ENCODE measurements at places on chromosomes 11 and 22. TPM values are rescaled to one million over a fixed set of nuclear protein-coding genes. Genes with fewer than 3 reads are reported as not detected.

DNA sequence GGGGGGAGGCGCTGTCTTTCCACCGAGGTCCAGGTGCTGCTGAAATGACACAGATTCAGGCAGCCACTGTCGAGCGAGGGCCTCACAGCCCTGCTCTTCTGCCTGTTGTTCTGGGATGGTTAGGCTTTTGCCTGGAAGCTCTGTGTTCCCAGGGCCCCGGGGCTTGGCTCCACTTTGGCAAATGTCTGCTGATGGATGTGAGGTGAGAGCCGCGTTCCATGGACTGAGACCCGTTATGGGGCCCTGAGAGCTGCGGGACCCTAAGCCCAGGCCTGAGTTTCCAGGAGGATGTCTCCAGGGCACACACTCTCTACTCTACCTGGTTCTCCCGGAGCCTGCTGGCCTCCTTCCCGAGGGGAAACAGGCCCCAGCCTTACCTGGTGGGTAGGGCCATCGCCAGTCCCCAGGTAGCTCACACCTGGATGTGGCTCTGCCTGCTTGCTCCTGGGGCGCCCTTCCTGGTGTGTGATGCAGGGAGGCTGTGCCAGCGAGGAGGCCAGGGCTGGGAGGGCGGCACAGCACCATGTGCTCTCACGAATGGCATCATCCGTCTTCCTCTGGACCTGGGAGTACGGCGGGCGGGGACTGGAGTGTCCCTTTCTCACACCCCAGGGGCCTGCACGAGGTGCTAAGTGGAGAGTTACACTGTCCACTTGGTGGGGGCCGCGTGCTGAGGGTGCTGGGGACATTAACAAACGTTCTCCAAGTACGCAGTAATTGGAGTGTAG is 435.5 kb downstream of the TBC1D22A start:
- H3K27me3 ChIP-seq: peaks cover 7% of the 10 kb centered on the region
- no peak for DNase-seq
- H3K4me3 ChIP-seq: no peak overlapping the region
- no peaks in the 10 kb centered on the region for H3K4me1 ChIP-seq

- no peak overlapping the region for H3K4me3 ChIP-seq
- no peaks in the 10 kb centered on the region for H3K4me1 ChIP-seq
- H3K36me3 ChIP-seq: peaks cover 4% of the 10 kb centered on the region
- DNase-seq: no peak
Measured at GRCh38 chr11:130214861-130215530, 55.4 kb downstream of the ST14 start.

Gene SUSD2
- 1.00 TPM for total RNA-seq

GRCh38 chr11:75503531-75504099 is 22.1 kb downstream of the GDPD5 start:
- no peak for DNase-seq
- H3K4me3 ChIP-seq: no peak overlapping the region
- no peaks in the 10 kb centered on the region for H3K27me3 ChIP-seq
- no peak overlapping the region for H3K27ac ChIP-seq

GRCh38 chr11:8683115-8683807 is 669 bp downstream of the RPL27A start:
- H3K36me3 ChIP-seq: peaks cover 36% of the 10 kb centered on the region
- H3K27me3 ChIP-seq: no peaks in the 10 kb centered on the region
- no peak for DNase-seq
- H3K27ac ChIP-seq: peak overlapping the region; percentile 98
- H3K4me1 ChIP-seq: peaks cover 62% of the 10 kb centered on the region

DNA sequence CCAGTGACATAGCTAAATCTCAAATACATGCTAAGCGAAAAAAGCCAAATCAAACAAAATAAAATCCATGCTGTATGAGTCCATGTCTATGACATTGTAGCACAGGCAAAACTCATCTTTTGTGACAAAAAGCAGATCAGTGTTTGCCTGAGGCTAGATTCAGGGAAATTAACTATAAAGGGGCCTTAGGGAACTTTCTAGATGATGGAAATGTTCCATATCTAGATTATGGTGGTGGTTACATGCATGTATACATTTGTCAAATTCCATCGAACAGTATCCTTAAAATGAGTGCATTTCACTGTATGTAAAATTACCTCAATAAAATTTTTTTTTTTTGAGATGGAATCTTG is 14.9 kb downstream of the CD5 start:
- H3K36me3 ChIP-seq: no peaks in the 10 kb centered on the region
- H3K27ac ChIP-seq: no peak overlapping the region
- H3K4me1 ChIP-seq: no peaks in the 10 kb centered on the region
- DNase-seq: no peak
- peaks cover 2% of the 10 kb centered on the region for H3K27me3 ChIP-seq
- no peak overlapping the region for H3K4me3 ChIP-seq

- H3K27ac ChIP-seq: no peak overlapping the region
- peaks cover 59% of the 10 kb centered on the region for H3K27me3 ChIP-seq
- no peaks in the 10 kb centered on the region for H3K4me1 ChIP-seq
- H3K36me3 ChIP-seq: peaks cover 4% of the 10 kb centered on the region
- no peak for DNase-seq
Measured at GRCh38 chr11:2272946-2273280, 2.5 kb upstream of the ASCL2 start.

DNA sequence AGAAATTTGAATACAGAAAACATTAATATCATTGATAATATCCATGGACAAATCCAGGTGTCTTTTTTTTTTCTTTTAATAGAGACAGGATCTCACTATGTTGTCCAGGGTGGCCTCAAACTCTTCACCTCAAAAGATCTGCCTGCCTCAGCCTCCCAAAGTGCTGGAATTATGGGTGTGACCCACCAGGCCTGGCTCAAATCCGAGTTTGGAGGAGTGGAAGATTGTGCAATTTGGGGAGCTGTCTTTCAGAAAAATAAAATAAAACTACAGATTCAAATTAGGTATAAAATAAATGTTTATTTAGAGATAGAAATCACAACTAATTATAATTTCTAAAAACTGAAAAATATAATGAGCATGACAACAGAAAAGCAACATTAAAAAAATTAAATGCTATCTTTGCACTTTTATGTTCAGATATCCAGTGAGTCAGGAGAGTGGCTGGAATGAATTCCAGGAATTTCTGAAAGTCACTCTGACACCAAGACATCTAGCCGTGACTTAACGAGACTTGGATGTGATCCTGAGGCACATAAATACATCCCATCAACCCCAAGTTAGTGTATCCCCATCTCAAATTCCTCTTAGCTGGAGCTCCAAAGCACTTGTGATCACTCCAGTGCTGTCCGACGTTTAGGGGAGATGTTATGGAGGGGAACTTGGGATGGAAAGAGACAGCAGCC is 128.6 kb upstream of the THY1 start:
- H3K36me3 ChIP-seq: peaks cover 4% of the 10 kb centered on the region
- no peak overlapping the region for H3K4me3 ChIP-seq
- H3K4me1 ChIP-seq: no peaks in the 10 kb centered on the region
- no peak for DNase-seq
- H3K27me3 ChIP-seq: peaks cover 5% of the 10 kb centered on the region
- no peak overlapping the region for H3K27ac ChIP-seq

Gene OR52E8
- total RNA-seq: not detected

DNA sequence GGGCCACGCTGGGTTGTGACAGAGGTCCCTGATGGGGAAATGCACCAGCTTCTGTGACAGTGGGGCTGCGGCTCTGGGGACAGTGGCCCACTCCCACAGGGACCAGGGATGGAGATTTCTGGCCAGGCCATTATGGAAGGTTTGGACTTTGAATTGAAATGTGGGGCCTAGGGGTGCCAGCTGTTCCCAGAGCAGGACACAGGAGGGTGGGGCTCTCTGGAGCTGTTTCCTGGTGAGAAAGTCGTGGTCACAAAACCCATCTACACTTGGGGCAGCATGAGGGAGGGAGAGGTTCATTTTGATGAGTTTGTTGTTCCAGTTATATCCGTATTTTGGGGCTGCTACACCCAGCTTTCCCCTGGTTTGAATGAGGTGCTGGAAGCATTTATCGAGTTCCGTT is 52.2 kb downstream of the LRP5 start:
- H3K4me3 ChIP-seq: no peak overlapping the region
- H3K36me3 ChIP-seq: peaks cover 26% of the 10 kb centered on the region
- H3K4me1 ChIP-seq: peaks cover 29% of the 10 kb centered on the region
- no peaks in the 10 kb centered on the region for H3K27me3 ChIP-seq
- H3K27ac ChIP-seq: no peak overlapping the region
- DNase-seq: no peak

Gene SERGEF
- 36.6 TPM for total RNA-seq

Gene LINC01488
- total RNA-seq: not detected

- H3K27ac ChIP-seq: no peak overlapping the region
- no peaks in the 10 kb centered on the region for H3K4me1 ChIP-seq
Measured at GRCh38 chr11:81005595-81005994, 1564.8 kb upstream of the TENM4 start.

Gene ARHGAP8
- 0.51 TPM for total RNA-seq

Gene NDUFS8
- 172 TPM for total RNA-seq

Gene NPAS4
- 1.2 TPM for total RNA-seq

DNA sequence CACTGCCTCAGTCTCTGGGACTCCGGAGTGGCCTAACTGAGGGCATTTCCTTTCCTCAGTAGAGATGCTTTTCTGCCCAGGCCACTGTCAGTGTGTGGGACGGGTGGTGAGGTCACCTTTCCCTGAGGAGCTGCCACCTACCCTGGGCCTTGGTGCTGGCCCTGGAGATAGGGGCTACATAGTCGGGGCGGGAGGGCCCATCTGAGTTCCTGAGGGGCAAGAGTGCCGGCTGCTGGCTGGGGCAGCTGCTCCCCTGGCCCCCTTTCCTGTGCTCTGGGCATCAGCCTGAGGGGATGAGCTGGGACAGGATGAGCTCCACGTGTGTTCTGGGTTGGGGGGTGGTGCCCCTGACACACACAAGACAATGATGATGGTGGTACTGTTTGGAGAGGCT is 5.4 kb downstream of the KCNC1 start:
- no peak overlapping the region for H3K27ac ChIP-seq
- DNase-seq: no peak
- no peaks in the 10 kb centered on the region for H3K4me1 ChIP-seq
- H3K36me3 ChIP-seq: no peaks in the 10 kb centered on the region

GRCh38 chr11:12029738-12030363 is 21.4 kb upstream of the DKK3 start:
- H3K27me3 ChIP-seq: no peaks in the 10 kb centered on the region
- H3K27ac ChIP-seq: no peak overlapping the region
- no peak for DNase-seq

- peaks cover 2% of the 10 kb centered on the region for H3K27me3 ChIP-seq
- H3K4me3 ChIP-seq: no peak overlapping the region
- no peak for DNase-seq
- H3K4me1 ChIP-seq: no peaks in the 10 kb centered on the region
- no peak overlapping the region for H3K27ac ChIP-seq
Measured at GRCh38 chr11:100229086-100229485, 458.0 kb upstream of the ARHGAP42 start.

- H3K27me3 ChIP-seq: peaks cover 14% of the 10 kb centered on the region
- H3K36me3 ChIP-seq: no peaks in the 10 kb centered on the region
- H3K4me1 ChIP-seq: no peaks in the 10 kb centered on the region
- H3K27ac ChIP-seq: no peak overlapping the region
Measured at GRCh38 chr11:2547806-2548205, 103.0 kb downstream of the KCNQ1 start.

DNA sequence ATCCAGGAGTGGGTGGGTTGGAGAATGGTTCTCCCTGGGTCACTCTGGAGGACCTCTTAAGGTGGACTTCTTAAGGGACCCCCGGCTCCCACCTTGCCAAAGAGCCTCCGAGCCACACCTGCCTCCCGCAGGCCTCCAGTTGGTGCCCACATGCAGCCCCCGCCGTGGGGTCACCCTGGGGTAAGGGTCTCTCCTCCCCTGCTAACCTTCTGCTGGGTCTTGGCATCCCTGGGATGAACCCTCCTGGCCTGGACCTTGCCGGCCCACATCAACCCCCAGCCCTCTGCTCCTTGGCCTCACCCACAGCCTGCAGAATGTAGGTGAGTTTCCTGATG is 12.5 kb upstream of the MUC6 start:
- peaks cover 28% of the 10 kb centered on the region for H3K27me3 ChIP-seq
- no peak overlapping the region for H3K27ac ChIP-seq
- peaks cover 3% of the 10 kb centered on the region for H3K36me3 ChIP-seq
- no peaks in the 10 kb centered on the region for H3K4me1 ChIP-seq

- H3K27me3 ChIP-seq: peaks cover 3% of the 10 kb centered on the region
- peaks cover 6% of the 10 kb centered on the region for H3K36me3 ChIP-seq
- peaks cover 41% of the 10 kb centered on the region for H3K4me1 ChIP-seq
- no peak overlapping the region for H3K4me3 ChIP-seq
Measured at GRCh38 chr11:59200423-59200746, 12.3 kb downstream of the MPEG1 start.

Gene C11orf87
- total RNA-seq: 0.05 TPM

- peaks cover 59% of the 10 kb centered on the region for H3K4me1 ChIP-seq
- H3K4me3 ChIP-seq: peak overlapping the region; percentile 83
- peaks cover 3% of the 10 kb centered on the region for H3K36me3 ChIP-seq
Measured at GRCh38 chr22:30326255-30326705, 461 bp downstream of the TBC1D10A start.

DNA sequence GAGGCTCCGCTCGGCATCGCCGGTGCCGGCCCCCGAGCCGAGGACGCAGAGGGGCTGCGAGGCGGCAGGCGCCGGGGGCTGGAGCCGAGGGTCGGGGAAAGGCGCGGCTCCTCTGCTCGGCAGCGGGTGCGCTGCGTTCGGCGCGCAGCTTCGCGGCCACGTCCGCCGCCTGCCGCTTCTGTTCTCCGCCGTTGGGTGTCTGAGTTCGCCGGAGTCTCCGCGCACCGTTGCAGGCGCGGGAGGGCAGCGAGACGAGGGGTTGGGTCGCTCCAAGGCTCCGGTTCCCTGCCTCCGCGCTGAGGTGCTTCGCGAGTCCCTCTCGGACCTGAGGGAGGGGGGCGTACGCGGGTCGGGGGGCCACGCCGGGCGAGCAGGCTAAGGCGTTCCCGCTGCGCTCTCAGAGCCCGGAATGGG is 347 bp downstream of the MN1 start:
- H3K27me3 ChIP-seq: no peaks in the 10 kb centered on the region
- peak overlapping the region; percentile 81 for H3K4me3 ChIP-seq
- H3K27ac ChIP-seq: peak overlapping the region; percentile 75
- H3K4me1 ChIP-seq: peaks cover 42% of the 10 kb centered on the region
- H3K36me3 ChIP-seq: peaks cover 11% of the 10 kb centered on the region

Gene TOLLIP
- total RNA-seq: 54.9 TPM

GRCh38 chr22:50298937-50299784 is 8.3 kb downstream of the PLXNB2 start:
- H3K27me3 ChIP-seq: no peaks in the 10 kb centered on the region
- H3K4me1 ChIP-seq: peaks cover 78% of the 10 kb centered on the region
- H3K4me3 ChIP-seq: no peak overlapping the region
- no peaks in the 10 kb centered on the region for H3K36me3 ChIP-seq
- H3K27ac ChIP-seq: no peak overlapping the region
- no peak for DNase-seq

Gene OR56A1
- total RNA-seq: not detected
